ENCODE measurements at places on chromosomes 1 and 21. TPM values are rescaled to one million over a fixed set of nuclear protein-coding genes. Genes with fewer than 3 reads are reported as not detected.

Gene KCNJ9
- 0.07 TPM for total RNA-seq

Gene AGMAT
- 0.25 TPM for total RNA-seq

Gene FNDC5
- total RNA-seq: 75.1 TPM

Gene MRPS15
- total RNA-seq: 102 TPM

Gene ATP5PO
- total RNA-seq: 551 TPM

Gene CRNN
- not detected for total RNA-seq

Gene RXRG
- 4.2 TPM for total RNA-seq

Gene S100A16
- total RNA-seq: 39.8 TPM

Gene CXADR
- 26.9 TPM for total RNA-seq

Gene FCER1G
- 4.5 TPM for total RNA-seq

Gene B3GALT5
- total RNA-seq: 0.59 TPM

GRCh38 chr1:119778886-119779560 is 10.3 kb upstream of the HMGCS2 start:
- DNase-seq: no peak

DNA sequence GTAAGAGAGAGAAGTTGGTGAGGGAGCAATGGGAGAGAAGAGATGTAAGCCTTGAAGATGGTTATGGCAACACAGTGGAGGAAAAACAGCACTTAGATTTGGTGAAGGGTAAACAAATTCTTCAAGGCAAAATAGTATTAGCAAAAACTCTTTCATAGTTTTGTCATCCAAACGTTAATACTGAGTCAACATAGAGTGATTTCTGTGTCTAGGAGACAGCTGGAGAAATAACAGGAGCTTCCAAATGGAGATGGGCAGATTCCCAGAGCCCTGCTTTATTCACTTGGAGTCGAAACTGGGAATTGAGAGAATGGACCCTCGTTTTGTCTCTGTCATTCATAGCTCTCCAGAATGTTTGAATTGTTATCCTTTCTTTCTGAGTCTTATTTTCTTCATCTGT is 68.3 kb downstream of the PLA2G4A start:
- no peak for DNase-seq

- DNase-seq: peak; percentile 60
Measured at GRCh38 chr1:247332215-247332622, 552 bp upstream of the ZNF496 start.

- DNase-seq: no peak
Measured at GRCh38 chr1:151444783-151445177, 14.5 kb downstream of the POGZ start.

- DNase-seq: no peak
Measured at GRCh38 chr1:212615201-212615470, 6.6 kb downstream of the ATF3 start.

- DNase-seq: no peak
Measured at GRCh38 chr21:14542638-14543037, 3.5 kb downstream of the SAMSN1 start.

- no peak for DNase-seq
Measured at GRCh38 chr1:224579526-224579925, 36.6 kb upstream of the CNIH3 start.

DNA sequence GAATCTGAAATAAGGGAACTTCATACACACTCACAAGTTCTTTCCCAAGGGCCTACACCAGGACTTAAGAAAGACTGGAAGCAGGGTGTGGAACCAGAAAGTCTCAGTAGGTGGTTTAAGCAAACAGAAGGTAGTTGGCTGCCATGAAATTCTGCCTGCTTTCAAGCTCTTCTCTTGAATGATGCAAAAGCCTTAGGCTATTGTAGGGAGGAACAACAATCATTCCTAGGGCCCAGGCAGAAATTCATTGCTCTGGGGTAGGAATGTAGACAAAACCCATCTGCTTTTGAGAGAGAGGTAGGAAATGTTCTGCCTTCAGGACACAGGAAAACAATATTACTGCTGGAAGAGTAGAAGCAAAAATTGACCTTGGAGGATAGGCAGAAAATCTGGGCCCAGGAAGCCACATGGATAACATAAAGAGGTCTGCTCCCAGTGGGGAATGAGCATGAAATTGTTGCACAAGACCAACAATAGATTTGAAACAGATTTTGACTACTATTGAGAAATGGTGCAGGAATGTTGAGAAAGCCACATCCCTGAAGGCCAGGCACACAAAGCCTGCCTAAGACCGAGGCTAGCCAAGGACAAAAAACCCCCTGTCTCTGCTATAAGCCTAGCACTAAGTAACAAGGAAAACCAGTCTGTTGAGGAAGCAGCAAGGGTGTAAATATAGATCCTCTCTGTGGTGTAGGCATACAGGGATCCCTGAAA is 22.7 kb upstream of the SFT2D2 start:
- no peak for DNase-seq

DNA sequence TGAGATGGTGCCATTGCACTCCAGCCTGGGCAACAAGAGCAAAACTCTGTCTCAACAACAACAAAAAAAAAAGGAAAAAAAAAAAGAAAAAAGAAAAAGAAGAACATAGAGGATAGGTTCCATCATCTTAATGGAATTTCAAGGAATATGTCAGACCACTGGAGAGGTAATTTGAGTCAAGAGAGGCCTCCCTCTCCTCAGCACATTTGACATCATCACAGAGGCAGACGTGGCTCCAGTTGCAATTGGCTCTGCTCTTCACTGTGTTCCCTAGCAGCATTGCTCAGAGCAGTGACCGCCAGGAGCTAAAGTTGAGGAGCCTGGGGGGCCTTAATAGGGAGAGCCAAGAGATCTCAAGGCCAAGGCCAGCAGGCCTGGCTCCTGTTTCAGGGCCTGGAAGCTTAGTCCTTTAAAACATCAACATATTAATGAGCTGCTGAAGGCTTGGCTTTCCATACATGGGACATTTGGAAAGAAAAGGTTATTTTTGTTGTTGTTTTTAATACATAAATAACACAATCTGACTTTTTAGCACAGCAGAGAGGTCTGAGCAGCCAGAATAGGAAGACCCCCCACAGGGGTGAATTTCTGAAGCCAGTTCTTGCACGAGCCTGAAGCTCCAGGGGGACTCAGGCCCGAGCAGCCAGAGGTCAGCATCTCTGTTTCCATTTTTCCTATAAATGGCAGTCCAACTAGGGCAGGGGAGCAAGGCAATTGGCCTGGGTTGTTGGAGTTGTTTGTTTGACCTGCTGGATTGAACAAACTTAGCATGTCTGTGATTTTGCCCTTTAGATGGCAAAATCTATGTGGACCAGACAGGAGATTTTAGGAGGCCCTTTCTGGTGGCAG is 118.3 kb upstream of the FGGY start:
- DNase-seq: peak; percentile 21

- DNase-seq: no peak
Measured at GRCh38 chr1:71193153-71193552, 112.3 kb upstream of the ZRANB2 start.

DNA sequence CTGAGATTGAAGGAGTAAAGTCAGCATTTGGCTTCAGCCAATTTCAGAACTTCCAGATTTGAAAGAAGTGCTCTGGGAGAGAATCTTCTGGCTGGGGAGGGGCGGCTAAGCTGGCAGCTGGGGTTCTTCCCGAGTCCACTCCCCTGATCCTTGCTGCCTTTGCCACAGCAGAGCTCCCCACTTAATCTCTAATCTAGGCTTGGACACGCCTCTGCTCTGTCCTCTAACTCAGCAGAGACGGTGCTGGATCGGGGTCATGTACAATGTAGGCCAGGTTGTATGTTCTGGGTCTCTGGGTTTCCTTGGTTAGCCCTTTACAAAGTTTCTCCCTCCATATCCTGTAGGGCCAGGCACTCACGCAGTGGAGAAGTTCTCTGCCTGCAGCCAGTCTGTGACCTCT is 10.1 kb upstream of the GSTM3 start:
- DNase-seq: no peak

DNA sequence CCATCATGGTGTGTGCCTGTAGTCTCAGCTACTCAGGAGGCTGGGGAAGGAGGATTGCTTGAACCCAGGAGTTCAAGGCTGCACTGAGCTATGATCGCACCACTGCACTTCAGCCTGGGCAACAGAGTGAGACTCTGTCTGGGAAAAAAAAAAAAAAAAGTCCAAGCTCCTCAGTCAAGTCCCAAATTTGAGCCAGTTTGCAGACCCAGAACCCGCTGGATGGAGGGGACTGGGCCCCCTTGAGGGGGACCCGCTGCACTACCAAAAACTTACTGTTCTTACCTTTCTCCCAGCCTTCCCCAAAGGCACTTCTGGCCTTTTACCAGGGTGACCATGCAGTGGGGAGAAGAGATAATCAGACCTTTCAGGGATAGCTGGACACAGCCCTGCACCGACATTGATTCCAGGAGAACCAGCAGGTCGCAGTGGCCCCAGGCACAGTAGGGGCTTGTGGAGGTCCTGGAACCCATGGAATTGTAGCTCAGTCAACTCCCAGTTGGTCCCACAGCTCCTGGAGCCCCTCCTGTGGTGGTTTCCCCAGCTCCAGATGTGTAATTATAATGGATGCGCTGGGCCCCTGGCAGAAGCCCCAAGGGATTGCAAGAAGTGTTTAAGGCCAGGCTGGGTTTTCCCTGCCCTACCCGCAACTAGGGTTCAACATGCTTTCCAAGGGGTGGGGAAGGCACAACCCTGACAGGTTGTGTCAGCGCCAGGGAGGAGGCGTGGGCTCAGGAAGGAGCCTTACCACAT is 4.1 kb upstream of the WNT9A start:
- no peak for DNase-seq

- no peak for DNase-seq
Measured at GRCh38 chr1:197103300-197103699, 36.2 kb upstream of the F13B start.

- no peak for DNase-seq
Measured at GRCh38 chr1:165861911-165862310, 34.5 kb downstream of the UCK2 start.

GRCh38 chr1:34778381-34778780 is 2.6 kb upstream of the GJB3 start:
- DNase-seq: no peak

DNA sequence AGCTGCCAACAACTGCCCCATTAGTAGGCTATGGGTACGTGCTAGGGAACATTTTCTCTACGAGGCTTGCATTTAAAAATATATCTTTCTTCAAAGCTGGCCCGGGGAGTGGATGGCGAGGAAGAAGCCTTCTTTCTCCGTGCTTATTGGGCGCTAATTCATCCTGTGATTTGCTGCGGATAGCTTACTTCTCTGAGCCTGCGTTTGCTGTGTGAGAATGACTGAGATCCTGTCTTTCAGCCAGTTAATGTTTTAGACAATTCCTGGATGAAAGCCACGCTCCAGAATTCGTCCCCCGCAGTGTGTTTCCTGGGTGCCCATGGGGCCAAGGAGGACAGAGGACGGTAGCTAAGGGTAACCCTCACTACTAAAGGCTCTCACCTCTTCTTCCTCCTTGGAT is 57.8 kb upstream of the TARBP1 start:
- DNase-seq: no peak

DNA sequence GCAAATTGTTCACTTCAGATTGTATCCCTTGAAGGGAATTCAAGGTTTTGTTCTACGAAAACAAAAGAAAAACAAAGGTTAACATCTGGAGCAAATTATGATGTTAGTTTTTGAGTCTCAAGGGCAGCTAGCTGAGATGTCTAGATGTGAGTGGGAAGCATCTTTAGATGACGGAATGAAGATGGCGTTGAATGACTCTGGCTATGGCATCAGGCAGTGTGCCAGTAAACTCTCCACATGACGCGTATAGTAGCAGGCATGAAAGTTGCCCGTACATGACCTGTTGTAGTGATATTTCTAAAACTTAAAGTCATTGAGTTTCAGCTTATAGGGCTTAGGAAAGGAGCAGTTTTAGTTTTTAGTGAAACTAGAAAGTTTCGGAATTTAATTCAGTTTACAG is 12.3 kb upstream of the SDC3 start:
- no peak for DNase-seq

DNA sequence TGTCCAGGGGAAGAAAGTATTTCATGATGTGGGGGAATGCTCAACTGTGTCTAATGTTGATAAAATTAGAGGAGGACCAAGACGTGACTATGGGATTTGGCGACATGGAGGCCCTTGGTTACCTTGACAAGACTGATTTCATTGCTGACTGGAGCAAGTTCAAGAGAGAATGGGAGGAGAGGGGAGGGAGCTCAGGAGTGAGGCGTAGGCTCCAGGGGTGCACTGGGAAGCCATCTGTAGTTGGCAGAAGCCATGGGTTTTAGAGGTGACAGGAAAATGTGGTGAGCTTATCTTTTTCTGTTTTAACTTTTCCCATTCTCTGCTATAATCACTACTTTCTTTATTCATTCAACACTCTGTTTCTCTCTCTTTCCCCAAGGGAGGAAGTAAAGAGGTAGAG is 15.8 kb downstream of the UBE4B start:
- no peak for DNase-seq

DNA sequence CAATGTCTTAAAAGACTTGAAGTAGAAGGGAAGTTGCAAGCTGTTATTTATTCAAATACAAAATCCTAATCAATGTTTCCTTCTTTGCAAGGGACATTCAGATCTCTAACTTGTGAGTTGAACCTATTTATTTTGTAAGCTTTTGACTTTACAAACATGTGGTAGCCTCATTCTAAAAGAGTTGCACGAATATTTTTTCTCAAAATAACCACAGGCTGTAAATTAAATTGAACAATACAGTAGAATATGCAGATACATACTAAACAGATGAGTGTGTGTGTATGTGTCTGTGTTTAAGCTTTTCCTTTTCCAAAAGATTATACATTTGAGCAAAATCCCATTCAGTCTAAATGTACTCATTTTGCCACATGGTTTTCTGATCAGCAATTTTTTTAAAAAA is 4.8 kb upstream of the DYNLT5 start:
- DNase-seq: no peak

GRCh38 chr21:36478207-36478701 is 1.7 kb downstream of the CLDN14 start:
- DNase-seq: no peak

GRCh38 chr1:212586206-212587015 is 22.1 kb upstream of the ATF3 start:
- DNase-seq: no peak

GRCh38 chr21:28133116-28133515 is 859.6 kb downstream of the LTN1 start:
- no peak for DNase-seq

- no peak for DNase-seq
Measured at GRCh38 chr1:164768619-164769018, 209.6 kb downstream of the PBX1 start.

DNA sequence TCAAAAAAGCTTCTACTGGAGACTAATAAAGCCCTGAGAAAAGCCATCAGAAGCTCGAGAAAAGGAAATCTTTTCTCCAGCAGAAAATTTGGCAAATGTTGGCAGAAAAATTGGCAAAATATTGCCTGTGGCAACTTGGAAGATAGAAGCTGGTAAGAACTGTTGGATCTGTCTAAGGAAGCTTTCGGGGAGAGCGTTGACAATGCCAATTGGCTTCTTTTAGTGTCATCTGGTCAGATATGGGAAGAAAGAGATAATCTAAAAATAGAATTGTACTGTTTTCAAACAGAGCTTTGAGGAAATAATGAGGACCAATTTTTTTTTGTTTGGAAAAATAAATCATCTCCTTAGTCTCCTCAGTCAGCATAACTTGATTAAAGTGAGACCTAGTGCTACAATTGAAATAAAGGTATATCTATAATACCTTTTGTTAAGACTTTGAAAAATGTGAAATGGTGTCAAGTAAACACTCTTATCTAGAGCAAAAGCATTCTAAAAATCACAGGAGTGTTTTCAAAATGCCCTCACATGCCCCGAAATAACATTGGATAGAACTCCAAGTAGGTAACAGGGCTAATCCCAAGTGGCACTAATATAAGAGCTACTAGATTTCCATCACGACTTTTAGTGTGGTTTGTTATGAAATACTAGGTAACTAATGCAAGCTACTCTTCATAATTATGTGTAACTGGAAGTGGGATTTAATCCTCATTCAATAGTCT is 882.2 kb upstream of the B3GALT2 start:
- DNase-seq: no peak

GRCh38 chr1:16215882-16216753 is 3.7 kb upstream of the ARHGEF19 start:
- DNase-seq: peak; percentile 74
